ENCODE measurements at places on chromosomes 7 and 10.

DNA sequence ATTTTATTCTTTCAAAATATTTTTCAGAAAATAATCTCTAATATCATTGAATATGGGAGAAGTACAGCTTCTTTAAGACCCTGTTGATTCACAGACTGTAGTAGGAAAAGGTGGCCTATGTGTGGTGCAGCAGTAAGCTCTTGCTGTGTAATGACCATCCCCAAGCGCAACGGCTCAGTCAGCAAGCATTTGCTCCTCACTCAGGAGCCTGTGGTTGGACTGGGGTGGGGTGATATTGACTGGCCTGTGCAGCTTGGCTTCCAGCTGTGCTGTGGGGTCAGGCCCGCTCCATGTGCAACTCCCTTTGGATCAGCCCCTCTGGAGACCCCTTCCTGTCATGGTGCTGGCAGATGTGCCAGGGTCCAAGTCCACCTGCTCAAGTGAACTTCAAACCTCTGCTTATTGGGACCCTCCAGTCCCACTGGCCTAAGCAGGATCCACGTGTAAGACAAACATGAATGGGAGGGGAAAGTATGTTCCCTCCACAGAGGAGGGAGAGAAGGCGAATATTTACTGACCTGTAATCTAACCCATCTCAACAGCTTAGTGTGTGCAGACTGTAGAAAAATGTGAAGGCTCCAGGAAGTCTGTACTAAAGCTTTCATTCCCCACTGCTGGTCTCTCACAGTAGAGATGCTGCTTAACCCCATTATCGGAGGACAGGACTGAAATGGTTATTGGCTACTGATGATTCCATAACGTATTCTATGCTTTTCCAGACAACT, 239.7 kb downstream of the WDR37 start:
- DNase-seq = no peak

DNA sequence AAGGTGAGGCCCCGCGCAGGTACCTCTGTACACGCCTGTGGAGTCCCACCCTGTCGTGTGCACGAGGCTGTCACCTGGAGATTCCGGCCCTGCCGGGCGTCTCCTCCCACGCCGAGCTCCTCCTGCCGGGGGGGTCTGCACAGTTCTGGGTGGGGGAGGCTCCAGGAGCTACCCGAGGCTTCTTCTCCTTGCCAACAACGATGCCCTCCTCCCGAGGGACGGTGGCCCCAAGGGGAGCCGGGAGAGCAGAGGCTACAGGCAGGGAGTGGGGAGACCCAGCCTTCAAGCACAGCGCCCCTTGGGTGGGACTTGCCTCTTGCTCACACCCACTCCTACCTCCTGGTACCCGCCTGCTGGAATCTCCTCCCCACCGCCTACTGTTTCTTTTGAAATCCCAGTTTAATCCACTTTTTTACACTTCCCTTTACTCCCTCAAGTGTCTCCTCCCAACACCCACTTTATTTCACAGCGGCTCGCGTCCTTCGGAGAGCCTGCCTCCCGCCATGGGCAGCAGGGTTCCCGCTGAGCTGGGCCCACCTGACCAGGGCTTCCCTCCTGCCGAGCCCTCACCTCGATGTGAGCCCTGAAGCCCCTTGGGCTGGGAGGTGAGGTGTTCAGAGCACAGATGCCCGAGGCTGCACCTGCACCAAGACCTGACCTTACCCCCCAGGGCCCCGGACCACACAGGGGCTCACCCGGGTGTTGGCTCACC, 338.1 kb downstream of the DNAJB6 start:
- DNase-seq = no peak

GRCh38 chr7:152015600-152015999, 9.9 kb upstream of the GALNT11 start:
- DNase-seq = no peak

DNA sequence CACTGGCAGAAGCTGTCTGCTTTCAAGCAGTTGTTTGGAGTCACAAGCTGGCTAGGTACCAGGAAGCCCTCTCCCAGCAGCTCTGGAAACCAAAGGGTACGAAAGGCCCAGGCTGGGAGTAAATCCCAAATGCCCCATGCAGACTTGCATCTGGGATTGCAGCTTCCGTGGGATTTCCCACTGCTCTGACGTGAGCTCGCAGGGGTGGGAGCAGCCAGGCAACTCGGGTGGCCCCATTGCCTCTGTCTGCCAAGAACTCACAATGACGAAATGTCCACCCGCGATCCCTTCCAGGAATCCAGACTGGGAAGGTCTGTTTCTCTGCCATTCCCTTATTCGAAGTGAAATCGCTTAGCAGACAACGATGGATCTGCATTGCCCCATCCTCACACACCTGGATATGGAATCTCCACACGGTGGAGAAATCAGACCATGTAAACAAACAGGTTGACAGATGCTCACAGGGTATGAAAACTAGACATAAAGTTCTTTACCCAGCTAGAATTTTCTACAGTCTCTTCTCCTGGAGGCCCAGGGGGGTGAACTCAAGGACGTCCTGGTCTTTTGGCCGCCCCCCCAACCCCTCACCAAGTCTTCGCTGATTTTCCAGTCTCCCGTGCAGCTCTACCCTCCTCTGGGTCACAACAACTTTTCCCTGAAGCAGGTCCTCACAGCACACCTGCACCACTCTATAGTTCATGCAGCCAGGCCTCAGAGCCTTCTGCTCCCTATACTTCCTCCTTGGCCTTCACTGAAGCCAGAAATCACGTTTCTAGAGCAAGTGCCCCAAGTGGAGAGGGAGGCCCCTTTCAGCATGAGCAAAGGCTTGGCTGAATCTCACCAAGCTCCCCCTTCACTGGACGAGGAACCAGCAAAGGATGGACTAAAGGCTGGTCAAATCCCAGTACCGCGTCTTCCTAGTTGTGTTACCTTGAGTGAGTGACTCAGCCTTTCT, 20.0 kb downstream of the SH3PXD2A start:
- DNase-seq = no peak

DNA sequence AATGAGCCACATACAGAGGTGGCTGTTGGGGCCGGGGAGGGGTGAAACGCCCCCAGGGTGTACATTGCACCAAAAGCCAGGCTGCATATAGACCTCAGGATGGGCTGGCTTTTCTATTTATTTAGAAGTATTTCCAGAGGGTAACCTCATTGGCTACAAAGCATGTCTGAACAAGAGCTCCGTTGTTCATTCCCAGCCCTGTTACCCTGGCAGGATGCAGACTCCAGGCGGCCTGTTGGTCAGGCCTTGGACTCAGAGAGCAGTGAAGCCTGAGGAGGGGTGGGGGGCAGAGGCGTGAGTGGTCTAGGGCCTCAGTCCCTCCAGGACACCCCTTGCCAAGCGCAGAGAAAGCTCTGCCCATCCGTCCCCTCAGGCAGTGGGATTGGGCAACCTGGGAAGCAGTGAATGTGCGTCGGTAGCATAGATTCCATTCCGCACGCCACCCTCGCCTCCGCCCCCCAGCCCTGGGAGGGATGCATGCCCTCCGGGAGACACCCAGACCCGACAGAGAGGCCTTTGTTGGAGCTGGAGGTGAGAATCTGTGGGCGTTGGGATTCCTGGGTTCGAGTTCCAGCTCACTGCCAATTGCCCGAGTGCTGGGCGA, 41.9 kb downstream of the TCF7L2 start:
- DNase-seq = no peak

GRCh38 chr7:124032369-124033094, at the start of gene TMEM229A:
Gene TMEM229A, minus strand, starts transcription at chr7:124033067. Its CDS starts 64 bp downstream, at chr7:124033003.
- no peak for DNase-seq

DNA sequence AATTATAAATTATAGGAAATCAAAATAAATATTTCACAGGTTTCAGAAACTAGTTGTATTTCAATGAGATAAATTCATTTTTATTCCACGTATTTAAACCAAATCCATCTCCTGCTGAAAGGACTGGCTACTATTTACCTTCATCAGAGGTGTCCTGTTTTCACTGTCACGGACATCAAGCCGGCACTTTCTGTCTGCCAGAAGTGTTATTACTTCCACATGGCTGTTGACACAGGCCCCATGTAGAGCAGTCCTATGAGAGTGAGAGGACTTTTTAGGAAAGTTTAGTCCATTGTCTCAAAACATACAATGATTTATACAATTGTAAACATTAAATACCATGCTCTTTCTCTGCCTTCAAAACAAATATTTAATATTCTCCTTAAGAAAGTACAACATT, 100.4 kb upstream of the ACBD5 start:
- DNase-seq = no peak

DNA sequence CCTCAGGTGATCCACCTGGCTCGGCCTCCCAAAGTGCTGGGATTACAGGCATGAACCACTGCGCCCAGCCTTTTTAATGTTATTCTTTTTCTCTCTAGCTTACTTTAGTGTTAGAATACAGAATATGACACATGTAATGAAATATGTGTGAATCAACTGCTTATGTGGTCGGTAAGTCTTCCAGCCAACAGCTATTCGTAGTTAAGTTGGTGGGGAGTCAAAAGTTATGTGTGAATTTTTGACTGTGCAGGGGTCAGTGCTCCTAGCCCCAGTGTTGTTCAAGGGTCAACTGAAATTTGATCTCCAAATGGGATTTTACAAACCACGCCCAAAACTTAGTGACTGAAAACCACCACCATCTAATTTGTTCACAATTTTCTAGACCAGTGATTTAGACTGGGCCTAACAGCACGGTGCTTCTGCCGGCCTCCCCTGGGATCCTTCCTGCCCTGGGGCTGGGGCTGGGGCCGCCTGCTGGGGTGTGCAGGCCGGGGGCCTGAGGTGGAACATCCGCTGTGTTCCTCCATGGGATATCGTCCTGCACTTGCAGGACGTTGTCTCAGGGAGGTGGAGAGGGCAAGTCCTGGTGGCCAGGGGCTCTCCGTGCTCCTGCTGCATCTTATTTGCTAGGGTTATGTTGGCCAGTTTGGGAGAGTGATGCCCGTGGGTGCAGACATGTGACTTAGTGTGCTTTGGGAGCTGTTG, 24.5 kb upstream of the GRB10 start:
- DNase-seq = no peak

- DNase-seq = no peak
Observed at GRCh38 chr10:54530299-54530698, 270.7 kb downstream of the PCDH15 start.

GRCh38 chr7:94330269-94331020, 64.2 kb upstream of the COL1A2 start:
- DNase-seq = no peak

DNA sequence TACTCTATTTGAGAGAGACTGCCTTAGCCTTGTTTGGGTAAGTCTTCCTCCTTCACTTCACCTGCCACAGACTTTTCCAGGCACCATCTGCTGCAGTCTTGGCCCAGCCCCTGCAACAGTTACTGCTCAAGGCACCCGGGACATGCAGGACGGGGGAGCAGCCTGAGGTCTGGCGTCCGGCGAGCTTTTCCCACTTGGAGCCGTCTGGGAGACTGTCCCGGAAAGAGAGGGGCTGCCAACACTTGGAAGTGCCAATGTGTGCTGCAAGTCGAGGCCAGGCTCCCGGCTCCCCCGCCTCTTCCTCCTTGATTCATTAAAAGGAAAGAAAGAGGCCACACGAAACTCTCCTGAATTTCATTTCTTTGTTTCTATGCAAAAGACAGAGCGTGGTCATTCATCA, 13.7 kb downstream of the HTRA1 start:
- DNase-seq = no peak

DNA sequence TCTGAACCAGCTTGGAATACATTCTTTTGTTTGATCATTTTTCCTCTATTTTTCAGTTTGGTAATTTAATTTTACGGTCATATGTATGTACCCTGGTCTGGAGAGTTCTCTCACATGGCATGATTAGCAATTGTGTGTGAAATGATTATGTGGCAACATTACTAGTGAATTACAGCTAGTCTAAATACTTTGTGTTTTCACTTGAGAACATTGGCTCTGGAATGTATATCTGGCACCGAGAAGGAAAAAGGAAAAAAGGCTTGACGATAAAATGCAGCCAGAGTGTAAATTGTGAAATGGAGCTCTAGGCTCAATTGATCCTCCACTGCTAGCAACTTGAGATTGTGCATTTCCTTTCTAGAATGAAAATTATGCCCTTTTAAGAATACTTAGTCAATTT, 397.2 kb downstream of the EXOC4 start:
- DNase-seq = no peak

GRCh38 chr7:51458693-51459092, 142.1 kb upstream of the COBL start:
- no peak for DNase-seq

- no peak for DNase-seq
Observed at GRCh38 chr7:92794391-92794790, 42.0 kb downstream of the CDK6 start.

DNA sequence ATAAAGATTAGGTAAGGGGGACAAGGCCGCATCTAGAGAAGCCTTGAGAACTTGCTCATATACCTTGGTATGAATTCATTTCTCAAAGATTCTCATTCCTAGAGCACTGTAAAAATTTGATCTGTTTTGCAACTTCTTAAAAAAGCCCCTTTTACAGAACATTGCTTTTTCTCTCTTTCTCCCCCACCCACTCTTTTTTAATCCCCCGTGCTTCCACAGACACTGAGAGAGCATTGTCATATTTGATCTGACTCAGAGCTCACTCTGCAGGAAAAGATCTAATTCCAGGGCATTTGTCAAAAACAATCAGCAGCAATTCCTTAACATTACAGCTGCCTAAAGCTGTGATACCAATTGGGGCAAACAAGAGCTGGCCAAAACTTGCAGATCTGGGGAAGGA, 92.0 kb downstream of the ARHGAP22 start:
- DNase-seq = no peak

DNA sequence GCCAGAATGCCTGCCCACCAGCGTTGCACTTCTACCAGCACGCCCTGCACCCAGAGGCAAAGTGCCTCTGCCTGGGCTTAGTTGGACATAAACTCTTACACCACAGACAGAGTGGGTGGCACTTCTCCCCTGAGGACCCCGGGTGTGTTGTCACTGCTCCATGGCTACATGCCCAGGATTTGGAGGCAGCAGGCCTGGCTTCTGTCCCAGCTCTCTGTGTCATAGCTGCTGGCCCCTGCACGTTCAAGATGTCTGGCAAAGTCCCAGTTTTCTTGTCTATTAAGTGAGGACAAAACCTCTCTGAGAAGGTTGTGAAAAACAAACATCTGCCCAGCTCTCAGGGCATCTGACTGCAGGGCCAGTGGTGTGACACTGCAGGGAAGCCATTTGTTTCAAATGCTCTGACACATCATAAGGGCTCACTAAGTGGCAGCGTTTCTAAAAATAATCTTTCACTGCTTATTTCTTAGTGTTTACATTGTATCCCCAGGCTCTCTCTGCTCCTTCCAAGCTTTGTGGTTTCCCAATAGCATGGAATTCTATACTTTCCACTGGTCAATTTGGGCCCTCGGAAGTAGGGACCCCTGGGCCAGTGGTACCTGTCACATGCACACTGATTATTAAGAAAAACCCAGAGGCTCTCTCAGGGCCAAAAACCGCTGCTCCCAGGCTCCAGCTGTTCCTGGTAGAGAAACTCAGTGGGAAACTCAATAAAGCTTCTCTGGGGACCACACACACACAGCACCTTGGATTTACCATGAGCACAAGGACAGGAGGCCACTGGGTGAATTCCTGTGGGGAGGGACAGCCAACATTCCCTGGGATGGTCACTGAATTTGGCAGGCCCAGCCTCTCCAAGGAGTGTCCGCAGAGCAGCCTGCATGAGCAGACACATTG, 86.2 kb upstream of the ANLN start:
- DNase-seq = no peak

DNA sequence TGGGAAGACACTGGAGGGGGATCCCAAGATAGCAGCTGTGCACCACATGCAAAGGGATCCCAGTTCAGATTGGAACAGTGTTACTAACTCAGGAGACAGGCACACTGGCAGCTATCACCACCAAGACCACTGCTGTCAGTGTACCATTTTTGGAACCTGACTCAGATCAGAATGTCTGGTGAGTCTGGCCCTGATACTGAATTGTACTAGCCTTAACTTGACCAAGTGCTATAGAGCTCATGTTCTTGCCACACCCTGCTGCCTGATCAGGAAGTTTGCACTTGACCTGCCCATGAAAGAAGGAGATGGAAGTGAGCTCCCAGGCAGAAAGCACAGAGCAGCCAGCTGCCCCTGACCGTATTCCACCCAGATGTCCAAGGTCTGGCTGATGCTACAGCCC, 4.8 kb upstream of the PRRT4 start:
- no peak for DNase-seq

All from KG1 (cell line).